SIG-M5 (cell line): ENCODE measurements at places on chromosomes 7 and 10.
A peak's percentile ranks its signal among the peaks of the same experiment; 100 is the strongest.

DNA sequence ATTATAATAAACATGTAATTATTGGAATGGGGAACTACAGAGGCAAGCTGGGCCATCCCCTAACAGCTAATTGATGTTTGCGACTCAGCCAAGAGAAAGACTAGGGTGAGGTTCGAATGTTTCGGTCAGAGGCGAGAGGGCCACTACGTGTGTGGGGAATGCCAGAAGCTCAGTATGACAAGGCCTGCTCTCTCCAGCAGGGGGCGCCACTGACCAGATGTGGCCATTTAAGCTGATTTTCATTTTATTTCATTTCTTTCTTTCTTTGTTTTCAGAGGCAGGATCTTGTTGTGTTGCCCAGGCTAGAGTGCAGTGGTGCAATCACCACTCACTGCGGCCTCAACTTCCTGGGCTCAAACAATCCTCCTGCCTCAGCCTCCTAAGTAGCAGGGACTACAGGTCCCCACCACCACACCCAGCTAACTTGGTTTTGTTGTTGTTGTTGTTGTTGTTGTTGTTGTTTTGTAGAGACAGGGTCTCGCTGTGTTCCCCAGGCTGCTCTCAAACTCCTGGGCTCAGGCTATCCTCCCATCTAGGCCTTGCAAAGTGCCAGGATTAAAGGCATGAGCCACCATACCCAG is 38.1 kb downstream of the TMEM130 start:
- DNase-seq, result no peak

DNA sequence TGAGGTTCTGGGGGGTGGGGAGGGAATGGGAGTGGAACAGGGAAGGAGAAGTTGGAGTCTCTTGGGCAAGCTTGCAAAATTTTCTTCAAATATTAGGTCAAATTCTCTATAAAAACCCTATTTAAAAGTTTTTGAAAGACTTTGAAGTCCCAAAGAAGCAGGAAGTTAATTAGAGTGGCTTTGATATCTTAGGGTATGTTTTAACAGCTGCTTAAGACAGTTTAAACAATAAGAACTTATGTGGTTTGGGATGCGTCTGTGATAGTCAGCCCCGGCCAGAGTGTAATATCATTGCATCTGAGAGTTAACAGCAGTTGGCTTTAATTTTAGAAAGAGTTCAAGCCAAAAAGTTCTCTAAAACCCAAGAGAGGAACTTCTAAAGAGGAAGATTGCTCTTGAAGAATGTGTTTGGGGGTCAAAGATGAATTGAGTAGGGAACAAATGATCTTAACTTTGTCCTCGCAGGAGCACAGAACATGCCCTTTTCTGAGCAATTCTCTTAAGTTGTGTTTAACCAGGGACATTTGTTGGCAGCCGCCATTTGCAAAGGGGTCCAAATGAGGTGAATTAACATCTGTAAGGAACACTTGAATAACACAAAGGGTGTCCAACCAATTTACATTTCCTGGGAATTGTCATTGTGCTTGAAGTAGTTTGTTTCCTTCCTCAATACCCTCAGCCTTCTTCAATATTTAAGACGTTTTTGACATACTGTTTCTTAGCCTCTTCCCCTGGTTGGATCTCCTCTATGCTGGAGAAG is 182.4 kb downstream of the PTEN start:
- peak; percentile 18 for DNase-seq

GRCh38 chr10:121904888-121905287 is 22.9 kb downstream of the ATE1 start:
- DNase-seq, result no peak

- DNase-seq, result no peak
These were observed 97.5 kb downstream of the FAM53B start for GRCh38 chr10:124646483-124647352.

- DNase-seq, result no peak
These were observed 1164.9 kb downstream of the DNAJB9 start for GRCh38 chr7:109734601-109735000.

DNA sequence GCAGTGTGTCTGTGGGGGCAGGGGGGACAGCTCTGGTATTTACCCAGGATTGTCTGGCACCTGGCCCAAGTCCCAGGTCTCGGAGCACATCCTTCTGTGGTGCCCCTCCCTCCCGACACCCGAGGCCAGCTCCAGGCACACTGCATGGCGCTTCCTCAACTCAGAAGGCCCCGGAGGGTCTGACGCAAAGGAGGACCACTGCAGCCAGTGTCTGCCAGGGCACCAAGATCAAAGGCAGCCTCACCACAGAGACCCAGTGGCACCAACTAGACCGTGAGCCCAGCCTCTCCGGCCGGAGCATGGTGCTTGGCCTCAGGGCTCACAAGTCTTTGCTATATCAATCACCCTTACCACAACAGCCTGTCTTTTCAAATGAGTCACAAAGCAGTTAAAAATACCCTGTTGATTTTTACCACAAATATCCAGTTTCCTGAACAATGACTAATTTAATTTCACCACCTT is 99.3 kb upstream of the DDC start:
- no peak for DNase-seq
